Posterior cingulate gyrus (tissue), 11 donors: ENCODE measurements at places on chromosomes 12 and 14.

DNA sequence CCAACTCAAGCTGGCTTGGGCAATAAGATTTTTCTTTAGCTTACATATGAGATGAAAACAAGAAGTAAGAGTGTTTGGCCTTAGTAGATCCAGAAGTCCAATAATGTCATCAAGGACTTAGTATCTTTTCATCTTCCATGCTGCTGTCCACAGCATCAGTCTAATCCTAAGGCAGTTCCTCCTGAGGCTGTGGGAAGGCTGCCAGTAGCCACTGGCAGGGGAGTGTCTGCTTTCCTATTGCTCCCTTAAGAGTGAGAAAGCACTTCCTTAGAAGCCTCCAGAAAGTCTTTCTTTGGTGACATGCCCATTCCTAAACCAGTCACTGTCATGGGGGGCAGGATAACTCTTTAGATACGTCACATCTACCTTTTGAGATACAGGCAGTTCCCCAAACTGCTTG lies 317.7 kb downstream of the BMP4 start:
- DNase-seq, result no peak

- no peak for DNase-seq
Measured at GRCh38 chr14:24443053-24443665, 583 bp upstream of the SDR39U1 start.

- DNase-seq, result no peak
Measured at GRCh38 chr12:27424631-27425230, 21.8 kb upstream of the SMCO2 start.

- DNase-seq, result no peak
Measured at GRCh38 chr14:66005900-66006434, 480.2 kb upstream of the CCDC196 start.

DNA sequence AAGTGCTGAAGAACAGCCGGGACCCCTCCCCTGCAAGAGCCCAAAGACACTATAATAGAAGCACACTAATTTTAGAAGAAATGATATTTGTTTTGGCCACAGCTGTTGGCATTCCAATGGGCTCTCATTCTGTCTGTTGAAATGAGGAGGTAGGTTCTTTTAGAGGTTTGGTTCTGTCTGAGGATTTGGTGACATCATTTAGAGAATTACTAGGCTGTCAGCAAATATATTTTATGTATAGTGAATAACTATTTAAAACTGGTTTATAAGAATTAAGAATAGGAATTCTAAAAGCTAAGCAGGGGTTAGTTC lies 200.7 kb upstream of the SLC38A2 start:
- no peak for DNase-seq

DNA sequence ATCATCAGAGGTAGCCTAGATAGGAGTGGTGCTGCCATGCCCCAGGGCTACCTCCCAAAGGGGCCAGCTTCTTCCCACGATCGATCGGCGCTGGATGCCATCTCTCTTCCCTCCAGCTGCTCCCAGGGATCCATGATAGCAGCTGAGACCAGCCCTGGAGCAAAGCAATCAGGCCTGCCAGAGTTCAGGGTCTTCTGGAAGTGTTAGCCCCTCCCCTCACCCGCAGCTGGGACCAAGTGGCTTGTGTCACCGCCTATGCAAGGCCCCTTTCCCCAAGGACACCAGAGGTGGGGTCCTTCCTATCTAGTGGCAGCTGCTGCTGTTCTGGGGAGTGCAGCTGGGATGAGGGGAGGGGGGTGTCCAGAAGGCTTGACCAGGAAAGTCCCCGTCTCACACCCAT lies 87.0 kb downstream of the IRF2BPL start:
- no peak for DNase-seq

DNA sequence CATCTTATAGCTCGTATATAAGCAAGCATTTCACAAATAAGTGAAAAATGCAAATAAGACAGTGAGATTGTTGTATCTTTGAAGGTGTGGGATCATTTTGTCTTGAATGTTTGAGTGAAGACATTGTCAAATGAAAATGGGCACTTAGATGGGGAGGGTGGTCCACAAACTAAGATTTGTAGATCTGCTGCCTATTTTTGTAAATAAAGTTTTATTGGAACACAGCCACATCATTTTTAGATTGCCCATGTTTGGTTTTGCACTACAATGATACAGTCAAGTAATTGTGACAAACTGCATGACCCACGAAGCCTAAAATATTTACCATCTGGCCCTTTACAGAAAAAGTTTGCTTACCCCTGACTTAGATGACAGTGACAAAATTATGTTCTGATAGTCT lies 156.7 kb downstream of the PAH start:
- no peak for DNase-seq

DNA sequence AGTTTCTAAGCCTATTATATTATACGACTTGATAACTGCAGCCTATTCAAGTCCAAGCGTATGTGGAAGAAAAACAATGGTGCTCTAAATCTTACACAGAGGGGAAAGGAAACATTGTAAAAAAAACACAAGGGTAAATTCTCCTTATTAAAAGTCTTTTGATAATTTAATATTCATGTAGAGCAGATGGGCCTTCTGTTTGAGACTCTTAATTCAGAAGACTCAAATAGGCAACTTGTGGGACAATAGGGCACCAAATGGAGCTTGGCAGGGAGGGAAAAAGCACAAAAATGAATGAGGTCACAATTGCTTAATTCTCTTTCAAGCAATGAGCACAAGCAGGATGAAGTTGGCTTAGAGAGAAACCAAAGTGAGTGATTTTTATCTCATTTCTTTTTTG lies 159.4 kb downstream of the NELL2 start:
- DNase-seq, result no peak

DNA sequence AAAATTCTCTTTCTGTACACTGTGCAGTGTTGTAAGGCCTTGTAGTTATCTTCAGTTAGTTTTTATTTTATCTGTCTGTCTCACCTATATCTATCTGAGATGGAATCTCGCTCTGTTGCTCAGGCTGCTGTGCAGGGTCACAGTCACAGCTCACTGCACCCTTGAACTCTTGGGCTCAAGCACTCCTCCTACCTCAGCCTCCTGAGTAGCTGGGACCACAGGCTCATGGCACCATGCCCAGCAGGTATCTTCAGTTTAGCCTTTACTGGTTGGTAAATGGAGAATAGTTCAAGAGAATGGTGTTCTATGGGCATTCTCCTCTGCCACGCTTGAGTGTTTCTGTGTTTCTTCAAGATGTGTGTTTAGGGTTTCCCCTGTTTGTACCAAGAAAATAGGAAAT lies 13.6 kb downstream of the TULP3 start:
- no peak for DNase-seq

DNA sequence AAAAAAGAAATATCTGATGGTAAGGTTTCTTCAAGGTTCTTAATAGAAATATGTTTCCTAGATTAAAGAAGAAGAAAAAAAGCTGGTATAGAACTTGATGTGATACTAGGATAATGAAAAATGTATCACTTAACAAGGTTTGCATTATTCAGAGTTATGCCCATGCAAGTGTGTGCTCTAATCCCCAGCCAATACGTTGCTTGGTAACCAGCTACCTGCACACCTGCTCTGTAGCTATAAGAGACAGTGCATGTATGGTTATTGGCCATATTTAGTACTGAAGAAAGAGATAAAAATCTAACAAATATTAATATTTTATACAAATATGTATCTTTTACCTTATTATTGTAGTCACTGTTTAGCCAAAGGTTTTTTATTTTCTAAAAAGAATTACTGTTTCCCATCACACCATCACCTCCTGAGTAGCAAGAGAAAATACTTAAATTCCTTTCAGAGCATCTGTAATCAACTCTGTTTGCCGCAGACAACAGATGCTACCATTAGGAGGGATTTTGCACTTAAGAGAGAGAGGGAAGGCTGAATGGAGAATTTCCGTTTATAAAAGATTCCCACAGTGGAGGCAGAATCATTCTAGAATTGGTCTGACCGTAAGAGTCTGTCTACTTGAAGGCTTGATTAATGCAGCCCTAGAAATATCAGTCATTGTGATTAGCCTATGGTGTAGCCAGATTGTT lies 115.6 kb downstream of the NEDD1 start:
- DNase-seq, result no peak

DNA sequence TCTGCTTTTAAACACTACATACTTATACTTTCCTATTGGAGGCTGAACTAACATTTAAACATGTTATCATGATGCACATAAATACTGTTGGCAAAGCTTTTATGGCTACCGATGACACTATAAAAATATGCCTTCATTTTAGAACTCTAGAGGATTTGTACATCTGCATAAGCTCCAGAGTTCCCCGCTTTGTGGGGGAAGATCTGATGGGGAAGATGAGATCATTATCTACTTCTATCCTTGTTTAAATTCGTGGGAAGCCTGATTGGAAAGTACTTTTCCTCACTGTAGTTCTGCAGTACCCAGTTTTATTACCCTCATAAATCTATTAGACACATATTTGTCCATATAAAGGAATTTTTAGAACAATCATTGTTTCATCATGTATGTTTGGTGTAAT lies 299.6 kb upstream of the ATP2B1 start:
- DNase-seq, result no peak

DNA sequence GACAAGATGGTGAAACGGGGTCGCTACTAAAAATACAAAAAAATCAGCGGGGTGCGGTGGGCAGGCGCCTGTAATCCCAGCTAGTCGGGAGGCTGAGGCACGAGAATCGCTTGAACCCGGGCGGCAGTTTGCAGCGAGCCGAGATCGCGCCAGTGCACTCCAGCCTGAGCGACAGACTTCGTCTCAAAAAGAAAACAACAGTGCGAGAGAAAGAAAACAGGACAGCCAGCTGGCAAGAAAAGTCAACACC lies 633 bp upstream of the RNU4-2 start:
- no peak for DNase-seq

DNA sequence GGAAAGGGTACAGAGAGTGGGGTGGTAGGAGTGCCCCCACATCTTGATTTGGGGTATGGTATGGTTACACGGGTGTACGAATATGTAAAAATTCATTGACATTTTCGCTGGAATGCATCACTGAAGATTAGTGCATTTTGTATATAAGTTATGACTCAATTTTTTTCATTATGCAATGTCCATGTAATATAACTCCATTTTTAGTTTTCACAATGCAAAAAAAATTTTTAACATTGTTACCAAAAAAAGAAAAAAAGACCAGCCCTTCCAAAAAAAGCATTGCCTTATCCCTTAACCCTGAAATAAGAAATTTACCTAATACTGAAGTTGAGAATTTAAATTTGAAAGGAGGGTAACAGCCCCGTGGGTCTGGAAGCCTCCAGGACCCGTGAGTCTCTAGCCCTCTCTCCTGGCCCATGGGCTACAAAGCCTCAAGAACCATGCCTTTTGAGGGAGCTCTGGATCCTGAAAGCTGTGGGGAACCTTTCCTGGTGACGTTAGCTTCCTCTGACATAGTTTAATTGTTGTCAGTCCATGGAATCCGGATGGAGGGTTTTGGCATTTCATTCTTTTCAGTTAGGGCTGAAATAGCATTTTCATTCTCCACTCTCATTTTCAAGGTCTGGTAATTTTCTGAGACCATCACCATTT lies 55.6 kb upstream of the ACTN1 start:
- DNase-seq, result no peak

GRCh38 chr14:64828071-64828470 lies 51.6 kb downstream of the SPTB start:
- DNase-seq, result no peak

DNA sequence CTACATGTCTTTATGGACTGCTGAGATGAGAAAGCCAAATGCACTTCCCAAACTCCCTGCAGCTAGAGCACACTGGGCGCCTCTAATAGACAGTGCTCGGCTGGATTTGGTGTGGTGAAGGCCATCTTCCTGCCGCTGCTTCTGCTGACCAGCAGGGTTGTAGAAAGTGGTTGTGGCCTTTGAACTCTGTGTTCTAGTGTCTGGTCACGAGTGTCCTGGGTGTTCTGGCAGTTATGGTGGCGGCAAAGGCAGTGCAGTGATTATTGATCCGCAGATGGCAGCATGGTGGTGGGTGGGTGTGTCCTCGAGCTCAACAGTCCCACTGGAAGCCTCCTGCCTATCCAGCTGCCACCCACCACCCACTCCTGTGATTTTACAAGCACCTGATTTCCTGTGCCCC lies 43.4 kb downstream of the SMIM41 start:
- no peak for DNase-seq

GRCh38 chr14:94341656-94342333 lies 18.7 kb upstream of the SERPINA6 start:
- DNase-seq, result no peak

DNA sequence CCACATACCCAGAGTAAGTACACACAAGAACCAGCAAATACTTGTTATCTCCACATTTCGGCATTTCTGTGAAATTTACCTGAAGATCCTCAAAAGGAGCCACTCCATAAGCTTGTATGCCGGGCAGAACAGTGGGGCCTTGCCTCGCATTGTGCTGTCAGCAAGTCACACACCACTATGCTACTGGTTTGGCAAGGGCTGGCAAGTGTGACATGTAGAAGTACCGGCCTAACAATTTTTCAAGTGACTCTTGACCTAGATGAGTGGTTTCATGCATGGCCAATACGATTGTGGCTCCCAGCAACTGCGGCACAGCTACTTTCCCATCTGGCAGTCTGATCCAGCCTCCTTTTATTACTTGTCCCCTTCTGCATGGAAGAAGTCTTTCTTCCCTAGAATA lies 69.8 kb downstream of the GAS2L3 start:
- no peak for DNase-seq

DNA sequence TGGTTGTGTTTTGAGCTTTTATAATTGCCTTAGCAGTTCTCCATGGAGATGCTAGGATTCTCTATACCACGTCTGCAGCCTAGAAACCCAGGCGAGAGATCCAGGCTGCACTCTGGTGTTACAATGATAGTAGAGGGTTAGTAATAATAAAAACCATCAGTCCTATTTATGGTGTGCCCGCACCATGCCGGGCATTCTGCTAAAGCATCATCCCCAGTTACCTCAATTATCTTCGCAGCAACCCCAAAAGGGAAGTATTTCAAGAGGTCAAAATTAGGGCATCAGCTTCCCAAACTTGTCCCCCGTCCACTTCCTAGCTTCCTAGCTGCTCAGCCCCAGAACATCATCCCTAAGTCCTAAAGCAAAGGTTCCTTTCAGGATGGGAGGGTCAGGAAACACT lies 3.2 kb downstream of the SYNE3 start:
- DNase-seq, result no peak

- no peak for DNase-seq
Measured at GRCh38 chr12:21118760-21119159, 12.2 kb upstream of the SLCO1B1 start.

GRCh38 chr12:15265875-15266274 lies 44.7 kb upstream of the RERG start:
- DNase-seq, result no peak

DNA sequence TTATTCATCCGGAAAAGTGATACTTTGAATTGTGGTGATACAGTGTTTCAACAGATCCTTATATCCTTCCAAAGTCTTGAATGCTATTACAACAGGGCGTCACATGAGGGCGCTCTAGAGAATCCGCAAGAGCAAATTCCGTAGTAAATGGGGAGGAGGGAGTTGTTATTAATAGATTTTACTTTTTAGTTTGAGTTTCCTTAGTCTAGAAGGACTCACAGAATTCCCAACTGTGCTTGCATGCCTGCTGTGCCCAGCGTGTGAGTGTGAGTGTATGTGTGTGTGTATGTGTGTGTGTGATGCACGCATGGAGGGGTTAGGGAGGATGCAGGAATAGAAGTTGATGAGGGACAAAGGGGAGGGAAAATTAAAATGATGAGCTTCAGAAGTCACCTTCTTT lies 375.3 kb downstream of the C12orf75 start:
- peak; percentile 63 for DNase-seq

- DNase-seq, result no peak
Measured at GRCh38 chr12:94872007-94872653, 131.4 kb downstream of the NDUFA12 start.

GRCh38 chr14:21313512-21313911 lies 33.6 kb downstream of the RPGRIP1 start:
- DNase-seq, result no peak

GRCh38 chr14:70873627-70874026 lies 33.6 kb upstream of the PCNX1 start:
- DNase-seq, result no peak
